Sigmoid colon (tissue), 7 donors: ENCODE measurements at places on chromosomes 12 and 14. TPM values are rescaled to one million over a fixed set of nuclear protein-coding genes. Genes with fewer than 3 reads are reported as not detected.

The COX8C gene
- not detected for total RNA-seq

The HSP90B1 gene
- total RNA-seq: 299 TPM

DNA sequence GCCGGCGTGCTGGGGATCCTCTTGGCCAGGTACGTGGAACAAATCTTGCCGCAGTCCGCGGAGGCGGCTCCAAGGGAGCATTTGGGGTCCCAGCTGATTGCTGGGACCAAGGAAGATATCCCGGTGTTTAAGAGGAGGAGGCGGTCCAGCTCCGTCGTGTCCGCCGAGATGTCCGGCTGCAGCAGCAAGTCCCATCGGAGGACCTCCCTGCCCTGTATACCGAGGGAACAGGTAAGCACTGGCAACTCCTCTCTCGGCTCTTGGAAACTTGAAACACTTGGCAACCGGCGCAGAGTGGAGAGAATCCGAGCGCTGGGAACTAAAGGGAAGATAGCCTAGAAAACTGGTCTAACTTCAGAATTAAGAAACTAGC is 1.7 kb downstream of the PDE3A start:
- DNase-seq: peak; percentile 84

DNA sequence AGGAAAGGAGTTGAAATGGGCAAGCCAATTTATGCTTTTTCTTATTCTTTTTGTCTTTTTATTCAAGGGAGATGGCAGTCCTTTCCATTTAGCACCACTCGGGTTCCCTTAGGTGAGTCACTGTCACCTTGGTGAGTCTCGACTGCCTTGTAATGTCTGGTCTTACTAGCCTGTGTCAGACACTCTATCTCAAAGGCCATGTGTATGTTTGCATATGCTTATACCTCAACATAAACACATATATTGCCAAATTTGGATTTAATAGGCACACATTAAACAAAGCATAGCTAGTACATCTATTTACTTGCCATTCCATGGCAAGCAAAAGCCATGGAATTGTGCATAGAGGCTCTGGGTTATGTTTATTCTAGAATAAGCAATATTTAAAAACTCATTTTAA is 624.9 kb upstream of the FOXG1 start:
- no peak for DNase-seq

The STX2 gene
- total RNA-seq: 46.0 TPM
